ENCODE measurements at places on chromosomes 16 and 17. TPM values are rescaled to one million over a fixed set of nuclear protein-coding genes. Genes with fewer than 3 reads are reported as not detected.
A peak's percentile ranks its signal among the peaks of the same experiment; 100 is the strongest.

DNA sequence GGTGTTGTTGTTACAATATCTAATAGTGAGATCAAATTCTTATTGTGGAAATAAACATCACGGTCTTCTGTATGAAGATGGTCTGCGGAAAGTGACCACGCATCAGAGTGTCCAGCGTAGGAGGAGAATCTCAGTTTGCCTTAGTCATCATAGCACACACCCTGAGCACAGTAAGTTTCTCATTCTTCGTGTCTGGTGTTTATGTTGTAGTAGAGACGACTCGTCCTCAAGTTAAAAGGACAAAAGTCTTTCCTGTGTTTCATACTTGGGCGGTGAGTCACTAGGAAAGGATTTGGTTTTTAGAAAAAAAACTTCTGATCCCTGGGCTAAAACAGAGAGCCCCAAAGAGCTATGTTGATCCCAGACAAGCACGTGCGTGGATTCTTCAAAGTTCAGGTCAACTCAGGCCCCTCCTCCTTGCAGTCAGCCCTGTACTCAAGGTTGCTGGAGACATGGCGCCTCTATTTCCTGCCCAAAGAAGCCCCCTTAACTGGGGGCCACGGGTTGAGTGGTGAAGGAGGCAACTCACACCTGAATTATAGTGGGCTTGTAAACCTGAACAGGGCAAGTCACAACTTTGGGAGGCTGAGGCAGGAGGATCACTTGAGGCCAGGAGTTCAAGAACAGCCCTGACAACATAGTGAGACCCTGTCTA lies 170.4 kb downstream of the ZFHX3 start:
- H3K4me1 ChIP-seq, result peaks cover 40% of the 10 kb centered on the region
- peak; percentile 92 for DNase-seq
- no peaks in the 10 kb centered on the region for H3K36me3 ChIP-seq

DNA sequence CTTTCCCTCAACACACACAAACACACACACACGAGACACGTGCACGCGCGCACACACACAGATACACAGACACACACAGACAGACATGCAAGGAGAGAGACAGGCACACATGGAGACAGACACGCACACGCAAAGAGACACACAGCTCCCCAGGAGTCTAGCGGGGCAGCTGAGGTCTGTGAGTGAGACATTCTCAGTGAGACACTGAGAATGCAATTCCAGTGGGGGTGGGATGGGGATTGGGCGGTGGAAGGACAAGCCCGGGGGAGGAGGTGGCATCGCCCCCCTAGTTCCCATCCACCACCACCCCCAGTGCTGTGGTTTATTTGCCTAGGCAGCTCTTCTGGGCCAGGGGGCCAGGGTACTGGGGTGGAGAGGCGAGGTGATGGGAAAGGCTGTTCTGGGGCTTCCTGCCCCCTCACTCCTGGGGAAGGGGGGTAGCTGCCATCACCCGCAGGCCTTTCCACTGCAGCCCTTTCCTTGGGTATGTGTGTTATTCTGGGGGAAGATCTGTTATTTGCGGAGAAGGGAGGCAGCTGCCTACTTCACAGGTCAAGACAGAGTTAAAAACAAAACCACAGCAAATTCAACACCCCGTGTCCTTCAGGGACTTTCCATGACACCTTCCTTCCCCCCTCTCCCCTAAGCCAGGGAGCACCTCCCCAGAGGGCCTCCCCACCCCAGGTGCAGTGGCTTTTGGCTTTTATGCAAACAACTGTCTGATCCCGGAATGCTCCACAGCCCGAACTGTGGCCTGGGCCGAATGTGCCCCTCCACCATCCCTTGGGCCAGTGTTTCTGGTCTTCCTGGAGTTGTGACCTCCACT lies 18.0 kb downstream of the GRB7 start:
- H3K27ac ChIP-seq, result no peak overlapping the region
- H3K27me3 ChIP-seq, result peaks cover 18% of the 10 kb centered on the region
- peak; percentile 53 for DNase-seq
- H3K4me3 ChIP-seq, result no peak overlapping the region
- no peaks in the 10 kb centered on the region for H3K36me3 ChIP-seq

- peaks cover 3% of the 10 kb centered on the region for H3K4me1 ChIP-seq
- H3K4me3 ChIP-seq, result no peak overlapping the region
- H3K27me3 ChIP-seq, result no peaks in the 10 kb centered on the region
- H3K36me3 ChIP-seq, result peaks cover 47% of the 10 kb centered on the region
These were observed 32.4 kb downstream of the LCMT1 start for GRCh38 chr16:25143928-25144327.

DNA sequence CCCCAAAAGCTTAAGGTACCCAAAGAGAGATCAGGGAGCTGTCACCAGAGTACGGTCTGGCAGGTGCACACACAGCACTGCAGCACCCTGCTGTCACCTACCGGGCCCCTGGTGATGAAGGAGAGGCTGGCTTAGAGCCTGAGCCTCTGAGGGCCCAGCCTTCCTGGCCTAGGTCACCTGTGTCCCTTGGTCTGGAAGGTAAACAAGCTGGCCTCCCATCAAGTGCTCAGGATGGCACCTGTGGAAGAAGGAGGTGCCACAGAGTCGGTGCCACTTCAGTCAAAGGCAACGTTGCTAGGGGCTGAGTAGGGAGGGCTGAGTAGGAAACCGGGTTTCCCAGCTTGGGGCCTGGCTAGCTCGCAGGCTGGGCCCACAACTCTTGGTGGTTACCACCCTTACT lies 70.7 kb downstream of the COG7 start:
- H3K36me3 ChIP-seq, result no peaks in the 10 kb centered on the region
- no peaks in the 10 kb centered on the region for H3K27me3 ChIP-seq
- DNase-seq, result no peak
- no peaks in the 10 kb centered on the region for H3K4me1 ChIP-seq
- H3K27ac ChIP-seq, result no peak overlapping the region

GRCh38 chr17:64634218-64634617 lies 27.9 kb downstream of the SMURF2 start:
- H3K4me3 ChIP-seq, result no peak overlapping the region
- peaks cover 48% of the 10 kb centered on the region for H3K4me1 ChIP-seq
- peaks cover 22% of the 10 kb centered on the region for H3K36me3 ChIP-seq
- H3K27me3 ChIP-seq, result no peaks in the 10 kb centered on the region
- DNase-seq, result no peak

- DNase-seq, result peak; percentile 34
- H3K27ac ChIP-seq, result no peak overlapping the region
- peaks cover 40% of the 10 kb centered on the region for H3K4me1 ChIP-seq
- H3K36me3 ChIP-seq, result peaks cover 14% of the 10 kb centered on the region
These were observed 15.9 kb downstream of the RAB5C start for GRCh38 chr17:42138749-42139492.

GRCh38 chr17:4584101-4584916 lies at the start of gene SMTNL2:
Gene SMTNL2 (plus strand): TSS chr17:4584529. CDS start chr17:4584606, 77 bp downstream.
- no peaks in the 10 kb centered on the region for H3K4me1 ChIP-seq
- DNase-seq, result peak; percentile 87

DNA sequence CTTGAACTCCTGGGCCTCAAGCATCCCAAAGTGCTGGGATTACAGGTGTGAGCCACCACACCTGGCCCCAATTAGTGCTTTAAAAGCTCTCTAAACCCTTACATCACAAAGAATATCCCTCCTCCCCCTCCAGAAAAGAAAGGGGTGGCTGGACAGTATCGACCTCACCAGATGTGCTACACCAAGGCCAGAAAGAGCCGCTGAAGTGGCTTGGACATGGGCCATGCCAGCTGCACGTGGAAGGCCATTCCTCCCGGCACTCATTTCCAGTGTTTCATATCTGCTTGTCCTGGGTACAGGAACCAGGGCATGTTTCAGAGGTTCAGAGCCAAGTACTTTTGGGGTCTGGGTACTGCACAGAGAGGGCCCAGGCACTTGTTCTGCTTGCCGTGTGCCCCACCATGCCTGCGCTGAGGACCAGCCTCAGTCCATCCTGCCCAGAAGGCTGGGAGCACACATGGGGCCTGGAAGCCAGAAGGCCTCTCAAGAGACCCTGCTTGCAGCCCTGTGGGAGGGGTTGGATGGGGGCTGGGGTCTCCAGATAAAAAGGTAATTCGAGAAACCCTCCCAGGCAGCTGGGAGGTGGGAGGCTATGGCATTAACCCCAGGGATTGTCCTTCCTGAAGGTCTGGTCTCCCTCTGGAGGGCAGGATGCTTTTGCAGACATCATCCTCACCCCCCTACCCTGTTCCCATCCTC lies 3.5 kb upstream of the SRRM2 start:
- no peaks in the 10 kb centered on the region for H3K27me3 ChIP-seq
- peaks cover 7% of the 10 kb centered on the region for H3K4me1 ChIP-seq
- H3K27ac ChIP-seq, result no peak overlapping the region
- H3K36me3 ChIP-seq, result peaks cover 2% of the 10 kb centered on the region
- peak; percentile 56 for DNase-seq
- H3K4me3 ChIP-seq, result no peak overlapping the region

DNA sequence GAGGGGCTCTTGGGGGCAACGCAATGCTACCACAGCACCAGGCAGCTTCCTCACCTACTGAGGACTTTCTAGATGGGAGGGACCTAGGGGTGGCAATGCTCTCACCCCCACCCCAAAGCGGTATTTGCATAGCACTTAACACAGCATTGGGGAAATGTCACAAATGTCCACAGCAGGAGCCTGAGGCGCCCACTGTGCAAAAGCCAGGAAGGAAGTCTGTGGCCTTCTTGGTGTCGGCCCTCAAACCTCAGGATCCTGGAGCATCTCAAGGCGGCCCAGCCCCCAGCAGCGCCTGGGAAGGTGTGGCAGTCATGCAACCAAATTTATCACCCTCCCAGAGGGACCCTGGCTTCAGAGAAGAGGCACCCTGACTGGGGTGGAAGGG lies 45.3 kb downstream of the WNT3 start:
- no peak overlapping the region for H3K27ac ChIP-seq
- H3K4me3 ChIP-seq, result no peak overlapping the region
- DNase-seq, result no peak

- DNase-seq, result no peak
- no peak overlapping the region for H3K4me3 ChIP-seq
- no peaks in the 10 kb centered on the region for H3K36me3 ChIP-seq
- H3K27me3 ChIP-seq, result peaks cover 5% of the 10 kb centered on the region
- no peak overlapping the region for H3K27ac ChIP-seq
- peaks cover 7% of the 10 kb centered on the region for H3K4me1 ChIP-seq
These were observed 11.6 kb downstream of the STH start for GRCh38 chr17:46010597-46011186.

The NUPR1 gene
- total RNA-seq, result 27.9 TPM

The RHBDL1 gene
- 0.88 TPM for total RNA-seq

The ARHGDIG gene
- total RNA-seq, result not detected

The SLFN14 gene
- total RNA-seq, result under 0.01 TPM

The IGF2BP1 gene
- 0.59 TPM for total RNA-seq

The RGS11 gene
- 0.59 TPM for total RNA-seq

The TBC1D3E gene
- total RNA-seq, result not detected
